ENCODE measurements at places on chromosomes 2 and 18.

DNA sequence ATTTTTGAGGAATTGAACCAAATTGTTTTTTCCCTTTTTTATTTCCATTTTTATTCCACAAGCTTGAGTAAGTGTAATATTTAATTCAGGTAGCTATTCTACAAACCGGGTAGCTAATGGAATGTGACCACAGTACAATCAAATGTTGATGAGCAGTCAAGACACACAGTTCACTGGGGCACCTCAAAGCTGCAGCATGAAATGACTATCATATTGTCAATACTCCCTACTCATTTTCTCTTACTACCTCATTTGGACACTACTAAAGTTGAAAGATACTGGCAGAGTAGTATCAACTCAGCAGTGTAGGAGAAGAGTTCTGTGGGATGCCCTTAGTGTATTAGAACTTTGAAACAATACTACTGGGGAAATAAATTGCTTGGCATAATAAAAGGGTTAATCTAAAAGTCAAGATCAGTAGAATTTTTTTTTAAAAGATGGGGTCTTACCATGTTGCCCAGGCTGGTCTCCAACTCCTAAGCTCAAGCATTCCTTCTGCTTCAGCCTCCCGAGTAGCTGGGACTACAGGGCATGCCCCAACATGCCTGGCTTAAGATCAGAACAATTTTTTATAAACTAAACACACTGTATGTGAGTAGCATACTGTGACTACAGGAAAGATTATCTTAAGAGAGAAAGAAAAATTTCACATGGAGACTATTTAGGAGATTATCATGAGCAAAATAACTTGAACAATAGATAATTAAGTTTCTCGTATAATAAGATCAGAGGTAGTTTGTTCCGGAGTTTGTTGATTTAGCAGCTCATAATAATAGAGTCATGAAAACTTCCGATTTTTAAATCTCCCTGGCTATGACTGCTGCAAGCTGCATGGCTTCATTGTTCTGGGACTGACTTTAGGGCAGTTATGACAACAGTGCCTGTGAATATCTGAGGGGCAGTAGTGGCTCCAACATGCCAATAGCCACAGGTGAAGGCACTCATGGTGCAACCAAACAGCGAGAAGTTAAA, 43.7 kb downstream of the MYO3B start:
- DNase-seq: peak; percentile 13

DNA sequence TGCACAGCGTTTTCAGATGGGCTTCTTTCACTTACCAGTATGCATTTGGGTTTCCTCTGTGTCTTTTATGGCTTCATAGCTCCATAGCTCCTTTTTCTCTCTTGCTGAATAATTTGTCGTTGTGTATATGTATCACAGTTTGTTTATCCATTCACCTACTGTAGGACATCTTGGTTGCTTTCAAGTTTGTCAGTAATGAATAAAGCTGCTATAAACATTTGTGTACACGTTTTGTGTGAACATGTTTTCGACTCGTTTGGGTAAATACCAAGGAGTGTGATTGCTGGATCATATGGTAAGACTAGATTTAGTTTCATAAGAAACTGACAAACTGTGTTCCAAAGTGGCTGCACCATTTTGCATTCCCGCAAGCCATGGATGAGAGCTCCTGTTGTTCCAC, 94.7 kb downstream of the FAM168B start:
- no peak for DNase-seq

DNA sequence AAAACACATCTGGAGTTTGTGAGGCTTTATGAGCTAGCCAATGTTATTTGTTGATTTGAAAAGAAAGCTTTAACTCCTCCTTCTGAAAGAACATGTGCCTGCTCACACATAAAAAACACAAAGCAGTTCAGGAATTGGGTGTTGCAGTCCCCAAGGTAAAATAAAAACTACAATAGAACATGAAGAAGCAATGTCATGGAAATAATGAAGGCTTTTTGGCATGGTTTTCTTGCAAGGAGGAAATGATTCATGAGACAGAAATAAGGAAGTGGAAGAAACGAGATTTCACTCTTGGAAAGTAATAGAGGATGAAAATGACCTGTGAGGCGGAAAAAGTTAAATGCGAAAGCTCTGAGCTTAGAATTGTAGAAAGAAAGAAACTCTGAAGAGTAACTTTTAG, 81.1 kb downstream of the TRIB2 start:
- DNase-seq: peak; percentile 82

DNA sequence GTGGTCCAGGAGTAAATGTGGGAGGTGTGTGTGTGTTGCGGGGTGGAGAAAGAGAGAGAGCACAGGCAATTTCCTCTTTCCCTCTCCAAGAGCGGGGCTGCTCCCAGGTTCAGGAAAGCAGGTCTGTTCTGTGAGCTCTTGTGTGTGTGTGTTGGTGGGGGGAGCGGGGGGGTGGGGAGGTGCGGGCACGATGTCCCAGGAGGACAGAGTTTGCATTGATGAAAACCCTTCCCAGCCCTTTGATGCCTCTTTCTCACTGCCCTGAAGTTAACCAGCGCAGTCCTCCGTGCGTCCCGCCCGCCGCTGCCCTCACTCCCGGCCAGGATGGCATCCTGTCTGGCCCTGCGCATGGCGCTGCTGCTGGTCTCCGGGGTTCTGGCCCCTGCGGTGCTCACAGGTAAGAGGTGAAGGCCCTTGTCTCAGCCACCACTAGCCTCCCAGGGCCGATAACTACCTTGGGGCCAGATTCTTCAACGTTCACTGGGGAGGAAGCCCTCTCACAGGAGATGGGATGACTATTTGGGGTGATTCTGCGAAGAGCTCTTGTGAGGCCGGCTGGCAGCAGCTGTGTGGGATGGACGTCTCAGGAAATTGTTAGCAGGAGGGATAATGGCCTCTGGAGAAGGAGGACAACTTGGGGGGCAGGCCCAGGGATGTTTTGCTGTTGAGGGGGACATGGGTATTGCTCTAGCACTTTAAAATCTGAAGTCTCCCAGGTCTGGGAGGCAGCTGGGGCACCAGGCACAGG, at the start of gene SNORC:
Gene SNORC, plus strand, starts transcription at position 247 of the 748 bp plus-strand sequence. Its CDS starts 78 bp downstream, at position 325.
- no peak for DNase-seq

- DNase-seq: peak; percentile 91
These were observed at the start of gene LRATD1 for GRCh38 chr2:14632133-14632936. Gene LRATD1 (plus strand): TSS chr2:14632717. CDS start chr2:14633980, 1,263 bp downstream.

DNA sequence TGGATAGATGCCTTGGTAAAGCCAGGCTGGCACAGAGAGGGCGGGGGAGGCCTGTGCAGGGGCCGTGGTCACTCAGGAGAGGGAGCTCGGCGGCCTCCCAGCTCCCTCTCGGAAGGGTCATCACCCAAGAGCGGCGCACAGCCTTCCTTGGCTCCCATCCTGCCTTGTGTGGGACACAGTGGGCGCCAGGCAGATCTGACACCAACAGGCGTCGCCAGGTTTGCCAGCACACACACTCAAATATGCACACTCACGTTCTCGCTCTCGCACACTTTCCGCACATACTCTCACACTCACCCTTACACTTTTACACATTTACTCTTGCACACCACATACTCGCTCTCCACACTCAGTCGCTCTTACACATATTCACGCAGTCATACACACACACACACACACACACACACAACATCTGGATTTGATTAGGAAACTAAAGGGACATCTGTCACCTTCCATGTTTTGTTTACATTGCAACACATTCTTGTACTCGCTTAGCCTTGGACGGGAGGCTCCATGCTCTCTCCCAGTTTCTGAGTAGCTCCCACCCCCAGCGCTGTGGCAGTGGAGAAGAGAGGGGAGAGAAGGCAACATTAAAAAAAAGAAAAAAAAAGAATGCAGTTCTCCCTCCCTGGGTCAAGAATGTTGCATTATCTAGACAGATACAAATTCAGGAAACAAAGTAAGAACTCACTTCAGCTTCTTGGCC, 10.5 kb downstream of the CHMP1B start:
- DNase-seq: no peak

DNA sequence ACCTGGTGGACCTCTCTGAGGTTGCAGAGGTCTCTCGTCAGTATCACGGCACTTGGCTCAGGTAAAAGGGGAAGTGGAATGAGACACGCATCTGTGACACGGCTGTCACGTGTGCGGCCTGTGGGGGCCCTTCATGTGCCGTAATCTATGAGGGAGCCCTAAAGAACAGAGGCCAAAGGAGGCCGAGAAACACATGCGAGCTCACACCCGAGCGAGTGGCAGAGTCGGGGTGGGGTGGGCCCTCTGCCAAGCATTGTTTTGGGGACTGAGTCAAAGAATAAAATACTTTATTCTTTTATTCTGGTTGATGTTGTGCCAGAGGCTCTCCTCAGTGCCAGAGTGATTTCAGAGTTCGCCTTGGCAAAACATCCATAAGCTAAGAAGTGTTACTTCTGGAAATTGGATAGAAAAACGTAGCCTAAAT, 43.3 kb downstream of the PLB1 start:
- no peak for DNase-seq

Measured in kidney tubule cell (primary cell).